Umbilical cord (tissue), 2 donors: ENCODE measurements at places on chromosomes 2 and 18.

GRCh38 chr18:22257022-22257543, 87.7 kb downstream of the GATA6 start:
- DNase-seq = no peak

DNA sequence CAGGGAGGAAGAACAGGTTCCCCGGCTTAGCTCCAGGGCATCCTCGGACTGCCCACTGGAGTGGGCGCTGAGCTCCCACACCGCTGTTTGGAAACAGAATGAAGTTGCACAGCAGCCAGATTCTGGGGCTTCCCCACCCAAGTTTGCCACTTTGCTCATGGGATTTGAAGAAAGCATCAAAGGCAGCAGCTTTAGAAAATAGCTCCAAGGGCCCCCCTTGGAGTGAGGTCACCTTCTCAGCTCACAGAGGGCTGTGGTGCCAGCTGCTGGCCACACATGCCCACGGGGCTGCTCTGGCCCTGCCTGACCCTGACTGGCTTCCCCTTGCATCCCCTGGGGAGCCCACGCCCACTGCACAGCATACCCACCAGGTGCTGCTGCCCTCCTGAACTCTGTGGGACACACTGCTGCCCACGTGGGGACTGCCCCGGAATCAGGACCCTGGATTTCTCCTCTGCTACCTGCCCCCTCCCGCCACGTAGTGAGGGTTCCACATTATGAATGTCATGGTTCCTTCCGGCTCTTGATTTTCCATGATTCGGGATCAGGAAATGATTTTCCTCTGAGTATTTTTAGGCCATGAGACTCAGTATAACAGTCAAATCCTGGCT, 70.3 kb downstream of the TGOLN2 start:
- DNase-seq = no peak

DNA sequence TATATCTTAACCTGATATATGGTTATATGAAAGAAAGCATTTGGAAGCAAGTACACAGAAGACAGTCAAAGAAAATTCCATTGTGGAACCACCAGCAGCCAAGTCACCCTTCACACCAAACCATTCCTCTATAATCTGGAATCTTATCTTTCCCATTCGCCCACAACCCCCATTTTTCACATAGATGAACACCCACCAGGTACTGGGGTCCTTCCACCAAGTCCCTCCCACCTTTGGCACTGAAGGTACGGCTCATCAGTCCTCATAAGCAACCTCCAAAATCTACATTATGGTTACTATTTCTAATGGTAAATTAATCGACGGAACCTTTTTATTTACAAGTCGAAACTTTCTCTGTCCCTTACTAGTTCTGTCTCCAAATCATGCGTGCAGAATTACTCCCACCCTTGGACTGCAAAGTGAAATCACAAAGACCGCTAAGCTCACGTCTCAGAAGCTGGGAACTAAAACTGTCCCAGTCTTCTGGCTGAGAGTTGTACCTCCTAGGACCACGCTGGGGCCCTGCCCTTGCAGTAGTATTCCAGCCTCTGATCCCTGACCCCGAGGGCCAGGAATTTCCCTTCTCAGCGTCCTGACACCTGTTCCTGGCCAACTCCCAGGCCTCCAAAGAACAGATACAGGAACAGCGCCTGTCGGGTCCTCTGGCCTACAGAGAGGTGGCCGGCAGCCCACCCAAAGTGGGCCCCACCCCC, 702 bp downstream of the OLA1 start:
- DNase-seq = peak; percentile 19

DNA sequence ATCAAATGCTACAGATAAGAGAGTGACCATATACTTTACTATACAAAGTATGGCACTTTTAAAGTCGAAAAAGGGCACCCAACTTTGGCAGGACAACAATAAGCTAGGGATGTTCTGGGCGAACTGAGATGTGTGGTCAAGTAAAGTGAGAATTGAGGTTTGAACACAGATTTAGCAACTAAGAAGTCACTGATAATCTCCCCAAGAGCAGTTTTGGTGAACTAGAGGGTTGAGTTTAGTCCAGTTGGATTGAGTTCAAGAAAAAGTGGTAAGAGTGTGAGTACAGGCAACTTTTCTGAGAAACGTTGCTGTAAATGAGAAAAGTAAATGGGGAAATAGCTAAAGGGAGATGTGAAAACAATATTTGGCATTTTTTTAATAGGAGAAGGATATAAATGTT, 65.5 kb upstream of the TGFA start:
- DNase-seq = no peak

- DNase-seq = peak; percentile 61
Observed at GRCh38 chr2:75406131-75406581, 154.6 kb downstream of the EVA1A start.

- peak; percentile 85 for DNase-seq
Observed at GRCh38 chr18:3447068-3447894, 2.7 kb upstream of the TGIF1 start.

GRCh38 chr2:46276642-46277041, 20.6 kb upstream of the EPAS1 start:
- DNase-seq = peak; percentile 46

- DNase-seq = no peak
Observed at GRCh38 chr18:5982332-5982731, 87.0 kb upstream of the TMEM200C start.

- DNase-seq = no peak
Observed at GRCh38 chr18:56632070-56633022, 6.0 kb downstream of the TXNL1 start.

DNA sequence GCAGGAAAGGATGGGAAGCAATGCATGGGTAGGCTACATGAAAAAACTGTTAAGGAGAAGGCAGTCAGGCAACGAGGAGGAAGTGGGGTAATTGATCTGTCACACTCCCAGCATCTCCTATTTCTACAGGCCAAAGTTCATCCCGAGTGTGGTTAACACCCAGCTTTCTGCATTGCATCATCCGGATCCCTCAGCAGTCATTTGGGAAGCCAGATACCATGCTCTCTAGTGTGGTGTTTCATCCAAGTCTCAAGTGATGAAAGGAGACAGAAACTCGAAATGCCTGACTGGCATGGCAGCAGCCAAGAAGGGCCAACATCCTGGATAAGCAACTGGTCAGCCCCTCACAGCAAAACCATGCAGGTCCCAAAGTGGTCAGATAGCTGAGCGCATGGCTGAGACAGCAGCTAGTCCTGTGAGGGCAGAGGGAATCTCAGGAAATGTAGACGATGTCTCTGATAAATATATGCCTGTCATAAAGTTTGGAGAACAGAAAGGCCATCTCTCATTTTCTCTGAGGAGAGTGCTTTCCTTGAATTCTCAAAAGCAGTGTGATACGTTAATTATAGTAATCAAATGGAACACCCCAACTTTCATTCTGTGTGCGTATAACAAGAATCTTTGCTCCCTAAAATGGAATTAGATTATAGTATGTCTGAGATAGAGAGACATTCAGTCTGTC, 24.8 kb upstream of the HNRNPA3 start:
- no peak for DNase-seq

DNA sequence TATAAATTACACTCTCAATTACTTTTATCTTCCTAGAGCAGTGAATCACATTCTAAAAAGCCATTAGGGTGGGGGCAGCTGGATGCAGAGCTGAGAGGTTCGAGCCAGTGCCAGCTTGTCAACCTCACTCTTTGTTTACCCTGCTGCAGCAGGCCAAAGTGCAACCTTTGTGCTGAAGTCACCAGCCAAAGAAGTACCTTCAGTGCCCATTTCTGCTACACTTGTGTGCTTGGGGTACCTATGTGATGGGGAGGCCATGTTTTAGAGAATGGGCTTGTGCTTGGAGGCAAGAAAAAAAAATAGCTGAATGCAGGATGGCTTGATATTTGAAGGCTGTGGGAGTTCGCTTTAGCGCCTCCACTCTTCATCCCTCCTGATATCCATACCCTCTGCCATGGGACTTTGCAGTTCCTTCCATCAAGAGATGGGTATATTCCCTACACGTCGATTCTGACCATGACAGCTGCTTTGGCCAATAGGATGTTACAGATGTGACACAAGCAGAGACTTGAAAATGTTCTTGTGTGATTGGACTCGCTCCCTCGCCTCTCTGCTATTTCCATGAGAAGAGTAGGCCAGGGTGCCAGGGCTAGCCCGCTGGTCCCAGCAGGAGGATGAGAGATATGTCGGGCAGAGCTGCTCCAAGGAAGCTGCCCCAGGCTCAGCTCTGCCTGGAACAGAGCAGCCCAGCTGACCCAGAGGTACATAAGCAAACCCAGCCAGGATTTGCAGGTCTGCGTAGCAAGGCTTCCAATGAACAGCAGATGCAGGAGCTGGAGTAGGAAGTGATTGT, 12.7 kb upstream of the FZD5 start:
- no peak for DNase-seq

- DNase-seq = peak; percentile 77
Observed at GRCh38 chr2:30346471-30347169, 100.4 kb upstream of the LCLAT1 start.

DNA sequence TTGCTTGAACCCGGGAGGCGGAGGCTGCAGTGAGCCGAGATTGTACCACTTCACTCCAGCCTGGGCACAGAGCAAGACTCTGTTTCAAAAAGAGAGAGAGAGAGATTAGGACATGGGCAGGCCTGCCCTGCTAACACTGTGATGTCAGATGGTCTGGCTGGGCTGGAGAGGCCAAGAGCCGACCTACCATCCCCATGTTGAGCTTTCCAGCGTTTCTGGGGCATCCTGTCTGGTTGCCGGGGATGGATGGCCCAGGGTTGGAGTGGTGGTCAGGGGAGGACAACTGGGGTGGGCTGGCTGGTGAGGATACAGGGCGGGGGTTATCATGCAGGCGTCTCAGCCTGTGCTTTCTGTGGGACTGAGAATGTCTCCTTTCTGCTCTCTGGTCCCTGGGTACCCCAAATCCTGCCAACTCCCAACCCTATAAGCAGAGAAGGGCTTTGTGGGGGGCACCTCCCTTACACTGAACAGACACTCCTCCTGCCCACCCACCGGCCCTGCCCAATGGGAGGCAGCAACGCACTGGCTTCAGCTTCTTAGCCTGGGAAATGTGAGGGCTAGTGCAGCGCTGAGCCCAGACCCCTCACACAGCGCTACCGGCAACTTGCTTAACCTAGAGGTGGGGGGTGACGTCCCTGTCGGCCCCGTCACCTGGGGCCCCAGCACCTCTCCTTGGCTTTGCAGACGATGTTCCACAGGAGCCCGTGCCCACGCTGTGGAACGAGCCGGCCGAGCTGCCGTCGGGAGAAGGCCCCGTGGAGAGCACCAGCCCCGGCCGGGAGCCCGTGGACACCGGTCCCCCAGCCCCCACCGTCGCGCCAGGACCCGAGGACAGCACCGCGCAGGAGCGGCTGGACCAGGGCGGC, 5.4 kb downstream of the SNORC start:
- DNase-seq = no peak

GRCh38 chr2:22110244-22110651, 986.5 kb downstream of the TDRD15 start:
- no peak for DNase-seq

DNA sequence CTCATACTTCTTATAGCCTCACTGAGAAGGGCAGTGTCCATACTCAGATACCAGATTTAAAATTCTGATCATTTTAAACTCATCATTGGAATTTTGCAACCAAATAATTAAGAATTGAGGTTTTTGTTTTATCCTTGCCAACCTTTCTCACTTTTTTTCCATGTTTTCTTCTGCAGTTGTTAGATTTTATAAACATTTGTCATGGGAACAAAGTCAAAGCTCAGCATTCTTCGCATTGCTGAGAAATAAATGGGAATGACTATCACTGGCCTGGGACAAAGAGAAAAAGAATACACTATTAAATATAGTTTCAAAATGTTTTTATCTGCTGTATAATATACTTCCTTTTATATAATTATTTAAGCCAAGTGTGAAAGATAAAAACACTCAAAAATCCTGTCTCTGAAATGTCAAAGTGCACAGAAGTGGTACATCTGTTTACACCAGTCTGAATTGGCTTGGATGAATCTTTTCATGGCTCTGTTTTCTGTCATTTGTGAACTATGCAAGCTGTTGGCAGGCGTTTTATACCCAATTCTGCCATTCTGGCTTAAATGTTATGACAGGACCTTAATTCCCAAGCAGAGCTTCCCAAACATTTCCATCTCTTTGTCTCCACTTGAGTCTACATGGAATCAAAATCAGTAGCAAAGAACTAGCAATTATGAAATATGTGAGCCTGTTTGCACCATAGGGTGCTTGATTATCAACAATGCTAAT, 249.3 kb upstream of the SYT4 start:
- peak; percentile 50 for DNase-seq

GRCh38 chr2:239278941-239279365, 121.9 kb downstream of the HDAC4 start:
- DNase-seq = no peak

DNA sequence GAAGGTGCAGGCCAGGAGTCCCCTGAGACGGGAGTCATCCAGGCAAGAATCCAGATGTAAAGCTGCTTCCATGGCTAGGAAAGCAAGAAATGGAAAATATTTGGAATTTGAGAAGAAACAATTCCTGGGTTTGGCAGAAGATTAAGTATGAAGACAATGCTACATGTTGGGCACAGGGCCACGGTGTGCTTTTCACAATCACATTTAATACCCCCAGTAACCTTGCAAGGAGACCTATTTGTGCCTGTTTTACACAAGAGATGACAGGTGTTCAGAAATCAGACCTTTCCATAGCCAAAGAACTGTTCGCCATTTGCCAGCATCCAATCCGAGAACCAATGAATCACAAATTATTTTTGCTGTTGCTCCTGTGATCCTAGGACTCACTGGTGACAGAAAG, 50.5 kb downstream of the KCTD1 start:
- no peak for DNase-seq

DNA sequence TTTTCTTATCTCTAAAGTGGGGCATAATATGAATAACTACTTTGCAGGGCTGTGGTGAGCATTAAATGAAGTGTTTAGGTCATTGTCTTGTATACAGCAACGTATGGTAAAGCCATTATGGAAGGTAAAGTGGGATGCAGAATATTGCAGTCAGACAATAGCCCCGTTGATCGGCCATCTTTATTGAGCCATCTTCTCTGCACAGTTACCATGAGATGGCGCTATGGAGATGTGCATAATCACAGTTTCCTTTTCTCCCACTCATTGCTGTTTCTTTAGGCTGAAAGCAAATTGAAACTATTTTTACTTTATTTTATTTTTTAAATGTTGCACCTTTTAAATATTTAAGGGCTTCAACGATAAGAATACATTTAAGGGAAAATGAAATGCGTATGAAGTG, 108.9 kb downstream of the THSD7B start:
- DNase-seq = no peak

DNA sequence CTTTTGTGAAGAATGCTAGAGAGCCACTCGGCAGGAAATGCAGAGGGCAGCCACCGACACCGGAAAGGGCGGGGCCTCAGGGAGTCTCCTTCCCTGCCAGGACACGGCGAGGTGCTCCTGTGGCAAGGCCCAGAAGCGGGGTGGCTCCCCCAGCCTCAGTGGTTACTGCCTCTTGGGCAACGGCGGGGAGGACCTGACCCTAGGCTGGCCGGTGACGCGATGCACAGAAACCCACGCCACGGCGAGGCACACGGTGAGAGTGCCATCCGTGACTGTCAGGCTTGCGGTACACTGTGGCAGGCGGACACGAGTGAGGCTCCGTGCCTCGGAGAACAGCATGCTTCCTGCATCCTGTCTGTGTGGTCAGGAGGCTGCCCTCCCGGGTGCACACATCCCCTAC, 47.8 kb downstream of the ZAP70 start:
- DNase-seq = no peak

GRCh38 chr2:118169359-118170005, 81.2 kb downstream of the INSIG2 start:
- DNase-seq = peak; percentile 48
